KG1 (cell line): ENCODE measurements at places on chromosomes 2 and 18.
A peak's percentile ranks its signal among the peaks of the same experiment; 100 is the strongest.

DNA sequence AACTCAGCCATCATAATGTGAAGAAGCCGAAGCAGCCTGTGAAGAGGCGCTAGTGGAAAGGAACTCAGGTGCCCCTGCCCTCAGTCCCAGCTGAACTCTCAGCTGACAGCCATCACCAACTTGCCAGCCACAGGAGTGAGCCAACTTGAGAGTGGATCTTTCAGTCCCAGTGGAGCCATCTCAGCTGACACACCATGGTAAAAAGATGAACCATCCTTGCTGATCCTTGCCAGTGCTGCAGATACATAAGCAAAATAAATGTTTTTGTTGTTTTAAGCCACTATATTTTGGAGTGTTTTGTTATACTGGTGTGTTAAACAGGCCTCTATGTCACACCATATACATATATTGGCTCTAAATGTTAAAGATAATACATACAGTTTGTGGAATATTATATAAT, 195.8 kb upstream of the SPRED2 start:
- no peak for DNase-seq

- no peak for DNase-seq
These were observed 180.3 kb upstream of the PARD3B start for GRCh38 chr2:204364860-204365535.

DNA sequence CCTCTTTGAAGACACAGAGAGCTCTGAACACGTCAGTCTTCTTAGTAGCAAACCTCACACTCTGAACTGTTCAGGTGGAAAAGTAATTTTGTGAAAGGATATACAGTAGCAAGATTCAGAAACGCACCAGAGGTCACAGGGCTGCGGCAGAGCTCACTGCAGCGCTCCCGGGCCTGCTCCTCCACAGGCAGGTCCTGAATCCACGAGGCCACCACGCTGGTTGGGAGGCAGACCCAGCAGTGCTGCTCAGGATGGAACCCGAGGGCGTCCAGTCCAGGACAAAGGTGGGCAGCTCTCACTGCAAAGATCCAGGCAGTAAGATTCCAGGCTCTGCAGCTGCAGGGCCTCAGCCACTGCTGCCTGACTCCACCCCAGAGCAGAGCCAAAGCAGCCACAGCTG, 576.2 kb upstream of the SALL3 start:
- no peak for DNase-seq

GRCh38 chr2:220334210-220334609, 706.8 kb downstream of the SLC4A3 start:
- DNase-seq, result no peak

DNA sequence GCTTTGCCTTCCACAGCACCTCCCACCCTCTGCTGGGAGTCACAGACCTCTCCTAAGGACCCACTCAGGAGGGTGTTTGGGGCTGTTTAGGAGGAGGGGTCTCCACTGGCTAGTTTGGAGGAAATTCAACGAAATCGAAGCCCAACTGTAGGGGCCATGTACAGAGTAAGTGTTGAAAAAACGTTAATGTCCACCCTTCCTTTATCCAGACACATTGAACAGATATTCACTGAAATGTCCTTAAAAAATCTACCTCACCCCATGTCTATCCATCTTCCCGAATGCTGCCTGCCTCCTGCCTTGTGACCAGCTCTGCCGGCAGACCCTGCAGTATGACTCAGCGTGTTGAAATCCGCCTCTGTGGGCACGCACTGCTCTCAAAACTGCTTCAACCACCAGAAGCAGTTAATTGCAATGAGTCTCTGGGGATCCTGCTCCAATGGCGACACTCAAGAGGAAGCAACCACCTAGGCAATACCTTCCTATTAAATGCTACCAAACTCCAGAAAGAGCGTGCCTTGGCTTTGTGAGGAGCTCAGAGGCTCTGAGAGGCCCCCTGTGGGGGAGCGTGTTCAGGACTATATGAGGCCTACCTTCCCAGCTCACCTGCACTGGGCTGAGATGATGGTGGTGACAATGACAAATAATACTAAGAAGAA, 61.4 kb upstream of the RTN4 start:
- peak; percentile 29 for DNase-seq

- no peak for DNase-seq
These were observed 10.0 kb downstream of the KLF11 start for GRCh38 chr2:10053351-10053750.

GRCh38 chr2:62344472-62344871, 148.6 kb downstream of the B3GNT2 start:
- no peak for DNase-seq

DNA sequence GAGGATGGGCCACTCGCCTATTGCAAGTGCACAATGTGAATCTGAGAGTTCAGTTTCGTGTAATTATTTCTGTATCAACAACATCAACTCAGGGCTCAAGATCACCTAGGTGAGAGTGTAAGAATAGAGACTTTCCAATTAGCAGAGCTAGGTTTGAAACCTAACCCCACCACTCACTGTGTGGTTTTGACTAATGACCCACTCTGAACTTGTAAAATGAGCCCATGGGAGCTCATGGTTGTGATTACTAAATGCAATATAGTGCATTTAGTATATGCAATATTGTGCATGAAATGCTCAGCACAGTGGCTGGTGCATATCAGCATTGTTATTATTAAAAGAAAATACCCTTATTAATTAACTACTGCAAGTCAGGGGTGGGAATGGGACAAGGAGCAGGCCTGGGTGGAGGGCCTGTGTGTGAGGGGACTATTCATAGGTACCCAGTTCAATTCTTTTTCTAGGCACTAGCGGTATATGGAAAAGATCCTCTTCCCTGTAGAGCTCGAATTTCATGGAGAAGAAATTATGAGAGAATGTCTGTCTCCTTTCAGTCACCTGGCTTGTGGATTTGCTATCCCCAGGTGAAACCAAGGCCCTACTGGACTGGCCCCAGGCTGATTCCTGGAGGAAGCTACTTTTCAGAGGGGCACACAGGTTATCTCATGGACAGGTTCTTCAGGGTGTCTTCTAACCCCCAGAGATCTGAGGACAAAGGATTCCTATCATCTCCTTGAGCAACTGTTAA, 169.5 kb downstream of the GFPT1 start:
- no peak for DNase-seq

GRCh38 chr18:12819322-12819721, 64.7 kb downstream of the PTPN2 start:
- DNase-seq, result no peak

- DNase-seq, result no peak
These were observed 238.1 kb downstream of the KLHL29 start for GRCh38 chr2:23622966-23623675.

- DNase-seq, result no peak
These were observed 187.1 kb upstream of the HAAO start for GRCh38 chr2:42979416-42979869.

GRCh38 chr2:36780231-36780839, 83.8 kb downstream of the VIT start:
- peak; percentile 13 for DNase-seq

- DNase-seq, result no peak
These were observed 5.4 kb downstream of the DOK1 start for GRCh38 chr2:74559912-74560311.

- DNase-seq, result no peak
These were observed 114.4 kb upstream of the PDE1A start for GRCh38 chr2:182541268-182541667.

DNA sequence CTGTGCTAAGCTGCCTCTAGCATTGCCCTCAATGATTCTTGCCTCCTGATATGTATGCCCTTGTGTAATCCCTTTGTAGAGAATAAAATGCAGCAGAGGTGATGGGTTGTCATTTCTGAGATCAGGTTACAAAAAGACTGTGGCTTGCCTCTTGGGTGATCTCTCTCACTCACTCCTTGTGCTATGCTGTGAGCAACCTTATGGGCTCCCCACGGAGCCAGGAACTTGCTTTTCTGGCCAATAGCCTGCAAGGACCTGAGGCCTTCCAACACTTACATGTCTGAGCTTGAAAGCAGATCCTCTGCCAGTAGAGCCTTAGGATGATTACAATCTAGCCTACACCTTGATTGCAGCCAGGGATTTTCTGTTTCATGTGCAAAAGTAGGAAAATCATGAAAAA, 123.1 kb upstream of the XIRP2 start:
- DNase-seq, result no peak

- no peak for DNase-seq
These were observed 8.7 kb downstream of the ERICH2 start for GRCh38 chr2:170778900-170779299.

DNA sequence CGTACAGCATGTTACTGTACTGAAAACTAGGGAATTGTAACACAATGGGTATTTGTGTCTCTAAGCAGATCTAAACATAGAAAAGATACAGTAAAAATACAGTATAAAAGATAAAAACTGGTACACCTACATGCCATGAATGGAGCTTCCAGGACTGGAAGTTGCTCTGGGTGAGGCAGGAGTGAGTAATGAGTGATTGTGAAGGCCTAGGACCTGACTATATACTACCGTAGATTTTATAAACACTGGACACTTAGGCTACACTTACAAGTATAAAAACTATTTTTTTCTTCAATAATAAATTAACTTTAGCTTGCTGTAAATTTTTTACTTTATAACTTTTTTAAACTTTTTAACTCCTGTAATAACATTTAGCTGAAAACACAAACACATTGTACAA, 324.4 kb upstream of the TNP1 start:
- no peak for DNase-seq

DNA sequence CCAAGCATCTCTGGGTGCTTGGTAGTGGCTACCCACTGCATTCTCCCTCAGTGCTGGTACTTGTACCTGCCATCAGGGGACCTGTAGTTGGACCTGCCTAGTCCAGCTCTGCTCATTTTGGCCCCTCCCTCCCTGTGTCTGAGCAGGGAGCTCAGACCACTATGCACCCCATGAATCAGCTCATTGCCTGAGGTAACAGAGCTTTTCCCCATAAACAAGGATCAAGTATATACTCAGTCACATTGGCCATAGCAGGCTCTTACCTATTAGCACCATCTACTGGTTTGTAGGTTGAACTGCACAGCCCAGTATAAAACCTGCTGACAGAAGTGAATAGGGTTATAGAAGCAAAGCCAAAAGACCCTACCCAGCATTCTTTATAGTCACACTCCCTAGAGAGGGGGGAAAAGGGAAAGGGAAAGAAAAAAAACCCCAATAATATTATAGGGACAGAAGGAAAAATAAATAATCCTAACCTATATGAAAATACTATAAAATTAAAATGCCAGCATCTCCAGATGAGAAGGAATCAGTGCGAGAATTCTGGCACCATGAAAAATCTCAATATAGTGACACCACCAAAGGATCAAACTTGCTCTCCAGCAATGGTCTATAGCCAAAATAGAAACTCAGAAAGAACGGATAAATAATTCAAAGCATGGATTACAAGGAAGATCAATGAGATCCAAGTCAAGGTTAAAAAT, 6.9 kb upstream of the FLACC1 start:
- DNase-seq, result peak; percentile 37

DNA sequence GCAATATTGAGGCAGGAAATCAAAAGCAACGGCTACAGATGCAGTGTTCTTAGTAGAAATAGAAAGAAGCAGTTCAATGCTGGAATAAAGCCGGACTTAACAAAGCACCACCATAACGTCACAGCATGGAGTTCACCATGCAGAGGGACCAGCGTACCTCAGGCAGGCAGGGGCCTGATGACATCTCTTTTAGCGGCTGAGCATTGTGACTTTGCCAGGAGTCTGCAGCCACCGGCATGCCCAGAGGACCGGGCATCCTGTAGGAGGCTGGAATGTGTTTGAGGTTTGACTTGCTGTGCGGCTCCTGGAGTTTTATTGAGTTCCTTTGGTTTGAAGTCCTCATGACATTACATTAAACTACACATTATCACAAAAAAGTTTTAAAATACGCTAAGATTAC, 139.8 kb downstream of the UXS1 start:
- no peak for DNase-seq

DNA sequence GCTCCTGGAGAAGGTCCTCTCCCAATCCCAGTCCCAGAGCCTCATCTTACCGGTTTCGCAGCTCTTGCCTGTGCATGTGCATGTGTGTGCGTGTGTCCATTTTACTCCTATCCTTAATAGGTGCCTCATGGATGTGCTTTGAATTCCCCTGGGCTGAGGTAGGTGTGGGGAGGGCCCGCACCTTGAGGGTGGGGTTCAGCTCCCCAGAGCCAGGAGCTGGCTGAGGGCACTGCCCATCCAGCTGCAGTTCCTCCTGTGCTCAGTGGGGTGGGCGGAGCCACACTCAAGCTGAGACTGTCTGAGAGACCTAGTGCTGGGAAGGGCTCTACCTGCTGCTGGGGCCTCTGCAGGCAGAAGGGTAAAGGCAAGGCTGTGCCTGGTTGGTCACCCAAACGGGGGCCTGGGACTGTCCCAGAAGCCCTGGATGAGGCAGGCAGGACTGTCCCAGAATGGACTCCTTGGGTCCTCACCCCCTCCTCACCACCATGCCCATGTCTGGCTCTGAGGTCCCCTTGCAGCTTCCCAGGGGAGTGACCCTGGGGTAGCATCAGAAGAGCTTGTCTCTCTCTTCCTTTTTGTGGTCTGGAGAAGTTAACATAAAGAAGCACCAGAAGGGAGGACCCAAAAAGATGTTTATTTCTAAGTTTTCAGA, 8.9 kb downstream of the GDF7 start:
- no peak for DNase-seq

- DNase-seq, result no peak
These were observed 16.4 kb downstream of the VIL1 start for GRCh38 chr2:218435003-218435982.

DNA sequence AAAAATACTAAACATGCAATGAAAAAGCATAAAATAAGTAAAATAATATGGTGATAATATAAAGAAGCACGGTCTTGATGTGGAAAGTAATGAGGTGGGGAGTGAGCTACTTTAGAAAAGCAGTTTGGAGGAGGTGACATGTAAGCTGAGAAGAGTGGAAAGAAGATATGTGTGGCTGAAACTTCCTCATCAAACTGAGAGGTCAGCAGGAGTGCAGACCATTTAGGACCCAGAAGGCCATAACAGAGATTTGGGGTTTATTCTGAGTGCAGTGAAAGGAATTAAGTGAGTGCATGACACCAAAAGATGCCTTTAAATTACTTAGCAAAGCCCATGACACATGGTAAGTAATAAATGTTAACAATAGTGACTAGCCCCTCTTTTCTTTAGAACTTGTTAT, 24.4 kb upstream of the TMEM182 start:
- no peak for DNase-seq

DNA sequence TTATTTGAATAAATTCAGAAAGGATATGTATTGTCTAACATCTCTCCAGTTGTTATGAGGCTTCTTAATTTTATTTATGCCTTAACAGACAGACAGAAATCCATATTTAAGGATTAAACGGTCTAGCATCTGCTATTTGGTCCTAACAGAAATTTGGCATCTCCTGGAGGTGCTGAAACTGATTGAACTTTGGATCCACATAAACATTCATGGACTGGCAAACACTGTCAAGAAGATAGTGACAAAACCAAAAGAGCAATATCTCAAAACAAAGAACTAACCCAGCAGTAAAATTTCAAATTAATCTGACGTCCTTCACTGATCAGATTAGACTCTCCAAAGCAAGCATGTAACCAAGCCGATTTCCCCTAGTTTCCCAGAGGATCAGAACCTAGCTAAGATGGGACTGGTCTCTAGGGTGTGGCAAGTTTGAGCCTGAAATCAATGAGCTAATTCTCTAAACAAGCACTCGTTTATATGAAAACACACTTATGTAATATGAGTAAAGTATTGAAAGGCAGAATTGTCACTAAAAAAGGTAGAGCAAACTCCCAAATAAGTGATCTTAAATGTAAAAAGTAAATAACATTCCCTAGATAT, 139.5 kb downstream of the NOL4 start:
- no peak for DNase-seq

GRCh38 chr2:134129900-134130537, 123.9 kb upstream of the MGAT5 start:
- no peak for DNase-seq

- no peak for DNase-seq
These were observed 297.7 kb downstream of the MTX2 start for GRCh38 chr2:176566961-176567360.
